ENCODE measurements at places on chromosomes 7 and 10.

DNA sequence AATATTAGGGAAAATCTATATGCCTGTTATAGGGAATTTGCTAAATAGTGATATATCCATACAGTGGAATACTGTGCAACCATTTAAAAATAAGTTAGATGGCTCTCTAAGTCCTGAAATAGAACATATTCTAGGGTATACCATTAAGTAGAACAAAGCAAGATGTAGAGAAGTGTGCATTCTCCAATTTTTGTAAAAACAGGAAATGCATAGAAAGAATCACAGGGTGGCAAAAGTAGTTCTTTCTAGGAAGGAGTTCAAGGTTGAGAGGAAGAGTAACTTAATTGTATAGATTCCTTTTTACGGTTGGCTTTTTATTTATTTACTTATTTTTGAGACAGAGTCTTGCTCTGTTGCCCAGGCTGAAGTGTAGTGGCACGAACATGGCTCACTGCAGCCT lies 43.7 kb downstream of the ADD3 start:
- no peak for DNase-seq

GRCh38 chr10:90226517-90226916 lies 525.1 kb downstream of the KIF20B start:
- no peak for DNase-seq

- no peak for DNase-seq
Measured at GRCh38 chr7:141519623-141520022, 31.6 kb upstream of the AGK start.

- DNase-seq: no peak
Measured at GRCh38 chr10:92079003-92079402, 155.4 kb downstream of the BTAF1 start.

- no peak for DNase-seq
Measured at GRCh38 chr7:5223646-5224340, 33.8 kb downstream of the WIPI2 start.

DNA sequence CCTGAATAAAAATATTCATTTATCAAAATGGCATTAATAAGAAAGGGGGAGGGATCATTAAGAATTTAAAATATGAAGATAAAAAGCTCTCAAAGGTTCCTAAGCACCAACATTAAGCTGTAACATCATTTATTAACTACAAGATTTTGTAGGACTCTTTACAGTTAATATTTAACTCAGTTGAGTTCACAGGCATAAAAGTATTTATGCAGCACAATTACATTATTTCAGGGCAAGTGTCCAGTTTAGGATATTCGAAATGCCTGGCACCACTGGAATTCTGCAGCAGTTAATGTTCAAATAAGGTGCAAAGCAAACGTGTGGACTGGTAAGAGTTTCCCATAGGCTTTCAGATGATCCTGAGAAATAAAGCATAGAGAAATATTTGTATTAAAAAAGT lies 30.5 kb downstream of the NPS start:
- no peak for DNase-seq
